MG63 (cell line): ENCODE measurements at places on chromosomes 1 and 21. TPM values are rescaled to one million over a fixed set of nuclear protein-coding genes. Genes with fewer than 3 reads are reported as not detected.

The PDZK1 gene
- total RNA-seq, result not detected in 2 replicates

The PM20D1 gene
- total RNA-seq, result not detected in 2 replicates

The KLF17 gene
- total RNA-seq, result 3.1 TPM in 1 of 2 replicates, not detected in the other

The TMEM52 gene
- total RNA-seq, result not detected in 2 replicates

The NCAM2 gene
- total RNA-seq, result 2.5 and 2.8 TPM in 2 replicates

The CFAP107 gene
- not detected in 2 replicates for total RNA-seq

The PLPP3 gene
- total RNA-seq, result 24.3 and 25.7 TPM in 2 replicates

The ALDH4A1 gene
- total RNA-seq, result 5.3 and 23.6 TPM in 2 replicates

The CTSE gene
- not detected in 2 replicates for total RNA-seq

GRCh38 chr1:244350027-244350426 lies 101.7 kb downstream of the ADSS2 start:
- no peak for DNase-seq

- DNase-seq, result no peak
Observed at GRCh38 chr1:206556047-206556749, 48.9 kb downstream of the RASSF5 start.

DNA sequence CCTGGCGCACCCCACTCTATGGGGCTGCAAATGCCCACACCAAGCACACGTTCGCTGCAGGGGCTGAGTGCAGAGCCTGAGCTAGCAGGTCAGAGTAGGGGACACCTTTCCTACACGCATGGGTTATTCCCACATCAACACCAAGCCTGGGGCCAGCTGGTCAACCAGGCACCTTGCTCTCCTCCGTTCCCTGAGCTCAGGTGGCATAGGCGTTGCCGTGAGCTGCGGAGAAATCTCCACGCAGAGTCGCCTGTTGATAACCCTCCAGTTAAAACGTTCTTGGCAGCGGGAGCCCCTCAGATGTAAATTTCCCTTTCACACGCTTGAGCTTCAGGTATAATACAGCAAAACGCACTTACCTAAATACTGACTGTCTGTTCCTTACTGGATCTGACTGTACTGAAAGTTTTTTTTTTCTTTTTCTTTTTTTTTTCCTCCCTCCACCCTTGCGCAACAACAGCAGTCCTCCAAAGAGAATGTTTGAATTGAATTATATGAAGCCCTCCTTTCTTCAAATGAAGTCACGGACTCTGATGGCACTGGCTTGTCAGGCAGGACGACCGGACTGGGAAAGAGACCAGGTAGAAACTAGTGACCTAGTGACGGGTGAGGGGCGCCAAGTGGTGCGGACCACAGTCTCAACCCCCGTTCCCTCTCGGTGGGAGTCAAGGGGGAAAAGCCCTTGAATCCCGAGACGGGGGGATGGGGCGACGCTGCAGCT lies 2.1 kb downstream of the BRINP3 start:
- no peak for DNase-seq

GRCh38 chr1:81717230-81717629 lies 83.5 kb upstream of the ADGRL2 start:
- no peak for DNase-seq

DNA sequence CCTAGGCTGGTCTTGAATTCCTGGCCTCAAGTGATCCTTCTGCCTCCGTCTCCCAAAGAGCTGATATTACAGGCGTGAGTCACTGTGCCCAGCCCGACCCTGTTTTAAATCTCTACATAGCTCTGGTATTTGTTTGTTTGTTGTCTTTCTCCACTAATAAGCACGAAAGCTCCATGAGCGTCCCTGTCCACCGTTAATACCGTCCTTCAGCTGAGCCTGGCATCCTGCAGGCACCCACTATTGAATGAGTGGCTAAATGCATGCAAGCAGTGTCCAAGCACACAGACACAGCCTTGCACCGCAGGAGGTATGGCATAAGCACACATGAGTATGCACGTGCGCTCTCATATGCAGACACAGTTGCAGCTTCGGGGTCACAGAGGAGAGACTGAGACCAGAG lies 4.5 kb upstream of the COL16A1 start:
- peak; percentile 72 for DNase-seq

DNA sequence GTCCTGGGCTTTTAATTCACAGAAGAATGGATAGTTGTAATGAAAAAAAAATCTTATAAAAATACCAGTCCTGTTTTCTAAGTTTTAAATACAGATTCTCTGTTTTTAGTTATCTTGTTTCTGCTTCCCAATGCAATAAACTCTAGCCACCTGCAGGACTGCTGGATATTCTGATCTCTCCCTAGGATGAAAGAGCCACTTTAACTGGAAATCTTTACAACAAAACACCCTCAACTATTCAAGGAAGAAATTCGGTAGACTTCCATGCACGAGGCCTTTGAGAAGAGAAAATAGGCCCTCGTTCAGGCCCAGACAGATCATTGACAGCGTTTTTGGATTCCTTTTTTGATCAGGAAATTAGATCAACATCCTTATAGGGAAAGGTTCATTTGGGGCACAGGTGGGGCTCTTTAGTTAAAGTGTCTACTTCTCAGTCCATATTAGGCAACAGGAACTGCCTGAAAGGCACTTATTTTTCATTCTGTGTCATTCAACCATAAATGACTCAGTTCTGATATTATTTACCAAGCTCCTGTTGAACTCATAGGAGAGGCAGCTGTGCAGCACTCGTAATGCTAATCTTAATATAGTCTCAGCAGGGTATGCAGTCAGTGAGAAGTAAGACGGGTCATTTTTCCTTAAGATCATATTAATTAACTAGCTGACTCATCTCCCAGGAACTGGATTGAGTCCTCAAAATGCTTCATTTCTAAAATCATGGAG lies 71.1 kb upstream of the ERRFI1 start:
- DNase-seq, result peak; percentile 71

GRCh38 chr1:23478896-23479665 lies 4.9 kb downstream of the ASAP3 start:
- peak; percentile 42 for DNase-seq

- no peak for DNase-seq
Observed at GRCh38 chr1:62381831-62382657, 54.8 kb upstream of the USP1 start.

DNA sequence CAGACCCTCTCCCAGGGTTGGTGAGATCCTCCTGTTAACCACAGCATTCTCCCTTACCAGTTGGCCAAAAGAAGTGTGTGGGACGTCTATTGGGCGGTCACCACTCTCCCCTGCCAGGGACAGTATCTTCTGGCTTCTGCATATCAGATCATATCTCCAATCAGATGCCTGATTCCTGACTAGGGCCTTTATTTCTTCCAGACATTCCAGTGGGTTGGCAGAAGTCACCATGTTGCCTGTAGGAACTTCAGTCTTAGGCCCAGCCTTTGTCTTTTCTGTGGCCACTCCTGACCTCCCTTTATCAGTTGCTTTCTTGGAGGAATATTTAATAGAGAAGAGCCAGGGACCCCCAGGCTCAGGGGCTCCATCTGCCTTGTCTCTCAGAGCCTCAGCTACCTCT lies 130.4 kb upstream of the F3 start:
- no peak for DNase-seq

DNA sequence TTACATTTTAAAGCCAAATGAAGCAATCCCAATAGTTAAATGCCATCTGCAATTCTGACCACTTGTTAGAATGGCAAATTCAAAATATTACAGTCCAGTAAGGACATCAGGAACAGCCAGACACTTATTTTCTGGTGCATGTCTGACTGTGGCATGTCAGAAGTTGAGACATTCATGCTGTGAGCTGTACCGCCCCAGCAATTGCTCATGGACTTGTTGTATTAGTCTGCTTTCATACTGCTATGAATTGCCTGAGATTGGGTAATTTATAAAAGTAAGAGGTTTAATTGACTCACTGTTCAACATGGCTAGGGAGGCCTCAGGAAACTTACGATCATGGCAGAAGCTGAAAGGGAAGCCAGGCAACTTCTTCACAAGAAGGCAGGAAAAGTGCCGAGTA lies 19.1 kb downstream of the DDAH1 start:
- DNase-seq, result no peak

GRCh38 chr1:172948457-172948856 lies 102.3 kb downstream of the TNFSF18 start:
- DNase-seq, result peak; percentile 92

- peak; percentile 95 for DNase-seq
Observed at GRCh38 chr1:117821774-117822482, 107.5 kb downstream of the GDAP2 start.

DNA sequence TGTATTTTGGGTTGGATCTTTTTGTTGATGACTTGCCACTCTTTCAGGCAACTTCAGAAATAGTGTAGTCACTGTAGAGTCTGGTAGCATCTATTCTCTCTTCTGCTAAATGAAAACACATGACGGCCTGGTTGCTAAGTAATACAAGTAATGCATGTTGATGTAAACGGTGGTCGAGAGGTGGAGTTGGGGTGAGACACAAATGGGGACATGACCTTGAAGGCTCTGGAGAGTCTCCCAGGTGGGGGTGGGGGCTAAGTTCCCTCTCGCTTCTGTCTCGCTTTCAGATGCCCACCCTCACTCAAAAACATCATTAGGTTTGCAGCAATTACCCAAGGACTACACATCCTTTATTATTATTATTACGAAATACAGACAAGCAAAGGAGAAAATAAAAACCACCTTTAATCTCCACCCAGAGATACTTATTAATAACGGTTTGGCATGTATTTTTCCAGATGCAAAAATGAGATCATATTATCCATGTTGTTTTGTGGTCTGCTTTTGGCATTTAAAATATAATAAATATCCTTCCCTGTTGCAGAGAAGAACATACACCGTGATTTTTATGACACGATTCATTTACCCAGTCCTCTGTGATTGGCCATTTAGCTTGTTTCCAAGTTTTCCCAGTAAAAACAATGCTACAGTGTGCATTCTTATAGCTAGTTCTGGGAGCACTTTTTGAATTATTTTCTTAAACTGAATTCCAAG lies 138.1 kb downstream of the MIS18A start:
- DNase-seq, result no peak

DNA sequence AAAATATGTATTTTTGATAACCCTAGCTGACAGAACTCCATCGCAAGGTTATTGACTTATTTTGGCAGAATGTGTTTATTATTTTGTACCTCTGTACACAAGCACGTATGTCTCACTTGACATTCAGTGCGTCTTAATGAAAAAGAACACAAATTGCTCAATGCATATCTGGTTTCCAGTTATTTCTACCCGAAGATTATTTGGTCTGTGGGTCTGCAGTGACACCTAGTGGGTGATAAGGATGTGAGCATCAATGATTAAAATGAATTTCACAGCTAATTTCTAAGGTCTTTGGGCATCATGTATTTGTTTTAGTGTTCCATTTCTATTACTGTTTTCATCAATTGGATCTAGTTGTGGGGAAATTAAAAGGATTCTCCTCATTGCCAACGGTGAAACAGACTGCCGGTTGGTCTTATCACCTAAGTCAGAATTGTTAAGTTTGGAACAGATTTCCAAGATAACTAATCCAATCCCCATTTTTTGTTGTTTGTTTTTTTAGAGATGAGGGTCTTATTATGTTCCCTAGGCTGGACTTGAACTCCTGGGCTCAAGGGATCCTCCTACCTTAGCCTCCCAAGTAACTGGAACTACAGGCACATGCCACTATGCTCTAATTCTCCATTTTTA lies 13.9 kb downstream of the DDX20 start:
- DNase-seq, result peak; percentile 13

- DNase-seq, result no peak
Observed at GRCh38 chr1:58855274-58856165, 71.7 kb upstream of the JUN start.

- DNase-seq, result no peak
Observed at GRCh38 chr1:21384620-21385019, 55.3 kb upstream of the NBPF3 start.

DNA sequence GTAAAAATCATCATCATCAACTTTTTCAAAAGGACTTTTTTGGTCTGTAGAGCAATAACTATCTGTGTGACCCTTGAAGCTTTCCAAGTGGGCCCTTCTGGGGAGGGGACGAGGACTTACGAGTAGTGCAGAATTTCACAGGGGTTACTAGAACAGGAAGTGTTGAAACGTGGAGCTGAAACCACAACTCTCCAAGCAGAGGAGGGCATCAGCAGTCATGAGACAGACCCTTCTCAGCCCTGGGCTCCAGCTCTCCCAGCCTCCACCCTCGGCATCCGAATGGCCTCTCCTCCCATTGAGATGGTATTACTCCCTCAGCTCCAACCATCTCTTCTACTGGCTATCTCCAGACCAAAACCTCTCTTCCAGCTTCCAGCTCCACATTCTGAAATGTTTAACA lies 3.6 kb downstream of the FAM89A start:
- no peak for DNase-seq

DNA sequence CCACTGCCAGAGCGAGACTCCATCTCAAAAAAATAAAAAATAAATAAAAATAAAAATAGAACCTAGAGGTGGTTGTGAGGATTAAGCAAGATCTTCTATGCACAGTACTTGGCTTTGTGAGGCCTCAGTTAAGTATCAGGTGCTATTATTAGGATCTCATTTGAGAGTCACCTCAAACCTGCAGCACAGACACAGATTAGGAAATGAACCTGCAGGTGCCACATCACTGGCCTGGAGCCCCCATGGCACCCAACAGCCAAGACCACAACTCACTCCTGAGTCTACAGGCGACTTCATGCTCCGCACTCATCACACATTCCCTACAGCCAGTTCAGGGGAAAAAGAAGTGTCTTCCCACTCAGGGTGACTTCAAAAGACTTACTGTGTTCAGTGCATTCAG lies 176.8 kb downstream of the SLC45A1 start:
- no peak for DNase-seq

DNA sequence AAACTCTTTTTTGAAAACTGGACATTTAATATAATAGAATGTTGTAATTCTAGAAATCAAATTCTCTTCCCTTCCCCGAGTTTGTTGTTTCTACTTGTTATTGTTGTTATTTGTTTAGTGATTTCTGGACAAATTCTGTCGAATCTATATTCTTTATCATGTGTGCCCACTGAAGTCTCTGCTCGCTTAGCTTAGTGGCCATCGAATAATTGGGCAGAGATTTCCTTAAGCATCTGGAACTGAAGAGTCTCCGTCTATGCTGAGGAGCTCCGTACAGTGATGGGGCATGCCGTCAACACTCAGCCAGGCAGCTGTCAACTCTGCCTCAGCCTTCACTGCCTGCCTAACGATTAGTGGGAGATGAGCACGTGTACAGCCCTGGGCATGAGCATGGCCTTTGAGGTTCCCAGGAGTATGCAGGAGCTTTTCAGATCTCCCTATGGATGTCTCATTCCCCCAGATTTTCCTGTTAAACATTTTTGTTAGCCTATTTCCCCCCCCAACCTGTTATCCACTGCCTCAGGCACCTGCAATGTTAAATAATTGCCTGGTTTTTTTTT lies 66.8 kb downstream of the SLX9 start:
- no peak for DNase-seq

GRCh38 chr1:181126871-181127587 lies 38.5 kb downstream of the IER5 start:
- DNase-seq, result no peak

- DNase-seq, result no peak
Observed at GRCh38 chr1:207744000-207744534, 7.8 kb upstream of the CD46 start.

GRCh38 chr1:207463021-207463420 lies 8.9 kb downstream of the CR2 start:
- DNase-seq, result peak; percentile 27
